Cardiac fibroblast (primary cell): ENCODE measurements at places on chromosomes 16 and 17.

DNA sequence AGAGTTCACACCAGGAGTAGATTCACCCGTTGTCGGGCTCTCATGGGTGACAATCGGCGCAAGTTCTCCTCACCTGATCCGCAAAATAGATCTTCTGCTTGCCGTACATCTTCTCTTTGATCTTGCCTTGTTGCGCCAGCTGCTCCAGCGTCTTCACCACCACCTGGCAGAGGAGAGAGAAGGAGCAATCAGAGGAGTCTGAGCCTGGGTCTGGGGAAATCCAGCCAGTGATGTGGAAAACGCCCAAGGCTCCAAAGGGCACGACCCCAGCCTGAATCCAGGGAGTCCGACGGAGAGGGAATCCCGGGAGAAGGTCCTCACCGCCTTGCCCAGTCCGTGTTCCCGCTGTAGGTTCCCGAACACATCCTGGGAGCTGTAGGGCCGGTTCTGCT lies 393 bp downstream of the PSMC3IP start:
- DNase-seq, result peak; percentile 16

DNA sequence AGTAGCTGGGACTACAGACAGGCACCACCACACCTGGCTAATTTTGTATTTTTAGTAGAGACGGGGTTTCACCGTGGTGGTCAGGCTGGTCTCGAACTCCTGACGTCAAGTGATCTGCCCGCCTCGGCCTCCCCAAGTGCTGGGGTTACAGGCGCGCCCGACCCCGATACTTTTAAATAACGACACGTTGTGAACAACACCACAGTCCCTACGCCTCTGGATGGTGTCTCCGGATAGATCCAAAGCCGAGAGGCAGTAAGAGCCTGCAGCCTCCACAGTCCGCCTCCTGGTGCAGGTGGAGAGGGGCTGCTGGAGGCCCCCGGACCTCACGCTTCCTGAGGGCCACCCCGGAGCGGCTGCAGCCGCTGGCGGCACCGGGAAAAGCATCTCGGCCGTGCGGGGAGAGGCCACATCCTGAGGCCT lies 741 bp upstream of the TLCD3A start:
- no peak for DNase-seq

- DNase-seq, result peak; percentile 48
Measured at GRCh38 chr16:20938426-20938825, 37.9 kb downstream of the LYRM1 start.

- DNase-seq, result no peak
Measured at GRCh38 chr17:49259663-49260010, 29.1 kb upstream of the PHOSPHO1 start.

GRCh38 chr17:60995680-60996079 lies 318.0 kb downstream of the BCAS3 start:
- DNase-seq, result no peak

GRCh38 chr17:42092939-42093338 lies 5.3 kb downstream of the ZNF385C start:
- no peak for DNase-seq

GRCh38 chr16:54506741-54507500 lies 220.3 kb upstream of the IRX3 start:
- DNase-seq, result no peak

- DNase-seq, result no peak
Measured at GRCh38 chr16:31397096-31397660, 4.0 kb downstream of the ITGAD start.

GRCh38 chr17:82321947-82322466 lies 4.6 kb upstream of the CD7 start:
- no peak for DNase-seq

GRCh38 chr17:29096094-29096493 lies 53.2 kb downstream of the PIPOX start:
- DNase-seq, result no peak
